Activated T-helper 1 cell treated with anti-CD3 and anti-CD28 coated beads, Interleukin-2, amount 50 U/mL, for 16 hours (primary cell): ENCODE measurements at places on chromosomes 16 and 17.
A peak's percentile ranks its signal among the peaks of the same experiment; 100 is the strongest.

GRCh38 chr16:55506083-55506482 lies 2.8 kb upstream of the LPCAT2 start:
- DNase-seq = no peak

DNA sequence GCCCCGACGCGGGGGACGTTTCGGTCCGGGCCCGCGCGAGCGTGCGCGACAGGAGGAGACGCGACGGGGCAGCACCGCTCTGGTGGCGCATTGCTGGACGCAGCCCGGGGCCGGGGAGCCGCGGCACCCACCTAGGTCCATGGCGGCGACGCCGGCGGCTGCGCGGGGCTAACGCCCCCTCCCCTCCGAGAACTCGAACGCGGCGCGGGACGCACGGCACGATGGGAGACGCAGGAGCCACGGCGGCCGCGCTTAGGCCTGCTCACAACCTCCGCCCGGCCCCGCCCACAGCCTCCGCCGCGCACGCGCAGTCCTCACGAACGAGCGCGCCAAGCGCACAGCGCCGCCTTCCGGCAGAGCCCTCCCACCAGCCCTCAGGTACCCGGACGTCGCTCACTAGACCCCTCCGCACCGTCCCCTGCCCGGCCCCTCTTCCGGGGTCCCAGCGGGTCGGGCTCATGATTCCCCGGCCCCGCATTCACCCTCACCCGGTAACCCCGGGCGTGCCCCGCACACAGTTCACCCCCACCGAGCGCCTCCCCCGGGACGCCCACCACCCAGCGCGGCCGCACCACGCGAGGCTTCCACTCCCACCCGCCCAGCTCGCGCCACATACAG lies at the start of gene GEMIN4:
Gene GEMIN4, minus strand, starts transcription at position 263 of the 618 bp plus-strand sequence. Its CDS starts 122 bp downstream, at position 141.
- DNase-seq = peak; percentile 99

DNA sequence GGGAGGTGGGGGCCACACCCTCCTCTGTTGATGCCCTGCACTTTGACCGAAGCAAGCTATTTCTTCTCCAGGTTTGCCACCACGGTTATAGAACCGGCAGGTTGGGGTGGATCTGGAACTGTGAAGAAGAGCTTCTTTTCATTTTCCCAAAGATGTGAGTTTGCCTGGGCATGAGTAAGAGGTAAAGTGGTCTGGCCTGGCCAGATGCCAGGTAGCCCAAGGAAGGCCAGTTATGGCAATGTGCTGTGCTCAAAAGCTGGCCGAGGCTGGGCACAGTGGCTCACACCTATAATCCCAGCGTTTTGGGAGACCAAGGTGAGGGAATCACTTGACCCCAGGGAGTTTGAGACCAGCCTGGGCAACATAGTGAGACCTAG lies 18.7 kb downstream of the ATP6V0D1 start:
- DNase-seq = no peak

GRCh38 chr17:9645851-9646545 lies 681 bp downstream of the USP43 start:
- DNase-seq = no peak

- no peak for DNase-seq
These were observed 51.5 kb downstream of the KNOP1 start for GRCh38 chr16:19666477-19666876.

DNA sequence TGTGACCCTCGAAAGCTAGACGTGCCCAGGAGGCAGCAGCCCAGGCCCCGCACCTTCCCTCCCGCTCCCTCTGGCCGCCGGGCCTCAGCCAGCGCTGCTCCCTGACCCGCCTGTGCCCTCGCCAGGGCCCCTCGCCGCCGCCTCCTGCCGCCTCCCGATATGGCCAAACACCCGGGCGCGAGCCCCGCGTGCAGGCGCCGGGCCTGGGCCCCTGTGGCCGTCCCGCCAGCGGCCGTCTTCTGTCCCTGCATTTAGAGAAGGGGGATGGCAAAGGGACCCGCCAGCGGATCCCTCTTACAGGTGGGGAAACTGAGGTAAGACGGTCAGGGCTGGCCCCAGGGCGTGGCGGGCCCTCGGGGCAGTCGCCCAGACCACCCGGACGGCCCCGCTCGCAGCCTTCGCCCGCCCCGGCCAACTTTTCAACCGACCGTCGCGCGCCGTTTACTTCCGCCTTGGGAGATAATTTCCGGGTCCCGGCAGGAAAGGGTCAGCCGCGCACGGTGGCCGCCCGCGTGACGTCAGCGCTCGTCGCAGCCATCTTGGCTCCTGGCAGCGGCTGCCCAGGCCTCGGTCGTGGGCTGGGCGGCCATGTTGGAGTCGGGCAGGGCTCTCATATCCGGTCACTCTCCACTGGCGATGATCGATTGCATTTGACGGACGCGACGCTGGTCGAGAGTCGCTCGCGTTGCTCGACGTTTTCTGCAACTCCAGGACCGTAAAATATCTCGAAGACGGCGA lies 7.0 kb upstream of the GNG13 start:
- peak; percentile 58 for DNase-seq

DNA sequence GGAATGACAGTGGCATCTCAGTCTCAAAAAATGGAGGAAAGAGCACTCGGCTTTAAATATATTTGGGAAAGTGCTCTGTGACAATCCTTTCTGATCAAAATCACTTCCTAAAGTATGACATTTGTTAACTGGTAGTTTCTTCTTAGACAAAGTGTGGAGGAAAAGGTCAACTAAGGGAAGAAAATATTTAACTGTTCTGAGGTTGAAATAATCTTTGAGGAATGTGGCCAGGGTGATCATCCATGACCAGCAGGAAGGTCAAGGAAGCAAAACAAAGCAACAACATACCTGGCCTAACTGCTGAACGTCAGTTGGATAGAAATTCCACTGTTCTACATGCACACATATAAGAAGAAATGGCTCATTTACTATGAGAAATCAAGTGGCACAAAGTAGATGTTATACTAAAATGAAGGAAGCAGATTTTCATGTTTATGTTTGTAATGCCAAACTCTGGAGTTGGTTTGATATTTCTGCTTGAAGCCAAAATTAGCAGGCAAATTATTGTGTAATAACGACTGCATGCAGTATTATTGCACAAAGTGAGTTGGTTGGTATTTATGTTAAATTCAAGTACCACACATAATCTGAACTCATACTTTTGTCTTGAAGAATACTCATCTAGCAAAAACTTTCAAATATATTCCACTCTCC lies 87.3 kb upstream of the CORO6 start:
- no peak for DNase-seq

GRCh38 chr16:84751947-84752346 lies 52.1 kb downstream of the USP10 start:
- DNase-seq = no peak

GRCh38 chr17:7982173-7982572 lies 20.2 kb upstream of the GUCY2D start:
- no peak for DNase-seq

- peak; percentile 47 for DNase-seq
These were observed 912 bp downstream of the USP22 start for GRCh38 chr17:21041741-21042457.

DNA sequence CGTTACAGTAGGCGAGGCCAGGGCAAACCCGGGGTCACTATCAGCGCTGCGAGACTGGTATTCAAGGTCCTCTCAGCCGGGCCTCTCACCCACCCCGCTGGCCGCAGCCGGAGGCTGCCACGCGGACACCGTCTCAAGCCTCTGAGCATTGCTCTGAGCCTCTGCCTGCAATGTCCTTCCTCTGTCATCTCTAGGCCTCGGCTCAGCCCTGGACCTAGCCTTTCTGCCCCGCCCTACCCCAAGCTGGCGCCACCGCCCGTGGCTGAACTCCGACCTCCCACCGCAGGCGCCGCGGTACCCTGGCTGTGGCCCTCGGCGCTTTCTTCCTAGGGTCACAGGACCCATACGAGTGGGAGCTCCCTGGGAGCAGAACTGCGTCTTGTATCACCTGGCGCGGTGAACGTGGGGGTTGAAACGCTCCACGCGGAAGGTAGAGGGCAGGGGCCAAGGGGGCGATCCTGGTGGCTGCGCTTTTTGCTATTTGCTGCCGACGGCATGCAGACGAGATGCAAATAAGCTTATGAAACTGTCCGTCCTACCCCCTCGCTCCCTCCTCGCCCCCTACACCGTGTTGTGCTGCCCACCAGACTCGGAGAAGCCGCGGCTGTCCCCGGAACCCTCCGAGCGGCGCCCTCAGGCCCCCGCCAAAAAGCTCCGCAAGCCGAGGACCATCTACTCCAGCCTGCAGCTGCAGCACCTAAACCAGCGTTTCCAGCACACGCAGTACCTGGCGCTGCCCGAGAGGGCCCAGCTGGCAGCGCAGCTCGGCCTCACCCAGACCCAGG lies 3.7 kb downstream of the DLX4 start:
- DNase-seq = no peak

DNA sequence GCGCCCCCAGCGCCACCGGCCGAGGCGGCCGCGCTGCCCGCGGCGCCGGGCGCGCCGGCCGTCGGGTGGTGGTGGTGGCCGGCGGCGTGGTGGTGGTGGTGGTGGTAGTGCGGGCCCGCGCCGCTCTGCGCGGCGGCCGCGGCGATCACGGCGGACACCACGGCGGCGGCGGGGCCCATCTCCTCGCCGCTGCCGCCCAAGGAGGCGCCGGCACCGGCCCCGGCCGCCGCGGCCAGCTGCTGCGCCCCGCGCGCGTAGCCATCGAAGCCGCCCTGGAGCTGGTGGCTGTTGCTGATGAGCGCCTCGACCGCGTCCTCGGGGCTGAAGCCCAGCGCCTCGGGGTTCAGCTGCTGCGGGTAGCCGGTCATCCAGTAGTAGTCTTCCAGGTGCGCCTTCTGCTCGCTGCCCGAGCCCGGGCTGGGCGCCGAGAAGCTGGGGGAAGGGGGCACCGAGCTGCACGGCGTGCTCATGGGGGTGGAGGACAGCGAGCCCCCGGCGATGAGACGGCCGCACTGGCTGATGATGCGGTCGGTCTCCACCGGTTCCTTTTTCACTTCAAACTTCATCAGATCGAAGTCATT lies 1.2 kb downstream of the MAF start:
- no peak for DNase-seq

- no peak for DNase-seq
These were observed 51.0 kb upstream of the TMEM97 start for GRCh38 chr17:28267720-28268609.

GRCh38 chr17:4739122-4740024 lies at the start of the genes CXCL16 and ZMYND15:
Gene CXCL16, minus strand, starts transcription at chr17:4739928. Its CDS starts 589 bp downstream, at chr17:4739339.
Gene ZMYND15, plus strand, starts transcription at chr17:4739833. Its CDS starts 716 bp downstream, at chr17:4740549.
- DNase-seq = no peak

DNA sequence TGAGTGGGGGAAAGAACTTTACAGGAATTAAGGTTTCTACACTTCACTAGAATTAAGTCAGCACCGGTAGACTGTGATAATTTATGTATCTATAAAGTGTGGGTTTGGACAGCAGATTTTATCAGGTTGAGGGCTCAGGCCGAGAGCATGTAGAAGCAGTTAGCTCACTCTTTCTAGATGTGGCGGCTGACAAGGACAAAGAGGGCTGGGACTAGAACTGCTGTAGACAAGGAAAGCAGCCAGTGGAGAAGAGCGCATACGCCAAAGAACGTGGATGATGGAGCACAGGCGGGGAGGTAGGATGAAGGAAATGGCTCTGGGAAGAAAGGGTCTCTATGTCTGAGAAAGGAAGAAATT lies 504 bp upstream of the GOSR1 start:
- peak; percentile 5 for DNase-seq

- DNase-seq = no peak
These were observed 12.6 kb upstream of the ARHGAP17 start for GRCh38 chr16:25027781-25028180.

DNA sequence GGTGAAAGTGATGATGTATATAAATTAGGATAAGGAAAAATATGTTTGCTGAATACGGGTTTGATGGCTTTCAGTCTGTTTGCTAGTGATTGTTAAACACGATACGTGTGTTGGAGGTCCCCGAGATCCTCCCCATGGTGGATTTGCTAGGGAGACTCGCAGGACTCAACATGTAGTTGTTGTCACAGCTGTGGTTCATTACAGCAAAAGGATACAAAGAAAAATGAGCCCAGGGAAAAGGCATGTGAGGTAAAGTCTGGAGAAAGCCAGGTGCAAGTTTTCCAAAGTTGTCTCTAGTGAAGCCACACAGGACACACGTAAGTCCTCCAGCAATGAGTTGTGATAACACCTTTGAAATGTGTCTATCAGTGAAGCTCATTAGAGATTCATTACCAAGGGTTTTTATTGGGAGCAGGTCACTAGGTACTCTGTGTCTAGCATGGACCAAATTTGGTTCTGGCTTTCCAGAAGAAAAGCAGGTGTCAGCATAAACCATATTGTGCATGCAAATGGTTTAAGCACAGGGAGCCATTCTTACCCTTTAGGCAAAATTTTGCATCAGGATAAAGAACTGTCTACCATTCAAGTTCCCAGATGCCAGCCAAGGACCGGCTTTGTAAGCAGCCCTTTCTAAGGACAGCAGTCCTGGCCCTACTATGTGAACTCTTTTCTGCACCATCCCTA lies 215.2 kb upstream of the WSCD1 start:
- DNase-seq = no peak

- DNase-seq = no peak
These were observed 6.3 kb downstream of the C17orf75 start for GRCh38 chr17:32335687-32336086.

- DNase-seq = no peak
These were observed 29.9 kb downstream of the KCNJ16 start for GRCh38 chr17:70104791-70105523.

- no peak for DNase-seq
These were observed 14.5 kb upstream of the PITPNM3 start for GRCh38 chr17:6570731-6571451.

DNA sequence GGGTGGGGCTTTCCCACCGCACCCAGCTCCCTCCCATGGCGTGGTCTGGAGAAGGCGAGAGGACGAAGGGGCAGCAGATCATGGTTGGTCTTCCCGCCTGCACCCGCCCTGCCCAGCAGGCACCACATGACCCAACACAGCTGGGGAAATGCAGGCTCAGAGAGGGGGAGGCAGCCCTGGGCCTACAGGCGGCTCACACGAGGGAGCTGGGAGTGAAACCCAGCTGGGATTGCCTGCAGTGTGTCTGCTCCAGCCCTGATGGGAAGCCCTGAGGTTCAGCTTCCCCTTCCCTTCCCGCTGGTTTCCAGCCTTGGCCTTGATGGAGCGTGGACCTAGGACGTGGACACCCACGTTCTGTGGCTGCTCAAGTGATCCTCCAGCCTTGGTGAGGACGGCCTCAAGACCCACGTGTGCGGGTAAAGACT lies 20.0 kb upstream of the PABPN1L start:
- DNase-seq = no peak

- DNase-seq = no peak
These were observed 16.7 kb downstream of the RPRML start for GRCh38 chr17:46962374-46962790.
